ENCODE measurements at places on chromosomes 1 and 21.

DNA sequence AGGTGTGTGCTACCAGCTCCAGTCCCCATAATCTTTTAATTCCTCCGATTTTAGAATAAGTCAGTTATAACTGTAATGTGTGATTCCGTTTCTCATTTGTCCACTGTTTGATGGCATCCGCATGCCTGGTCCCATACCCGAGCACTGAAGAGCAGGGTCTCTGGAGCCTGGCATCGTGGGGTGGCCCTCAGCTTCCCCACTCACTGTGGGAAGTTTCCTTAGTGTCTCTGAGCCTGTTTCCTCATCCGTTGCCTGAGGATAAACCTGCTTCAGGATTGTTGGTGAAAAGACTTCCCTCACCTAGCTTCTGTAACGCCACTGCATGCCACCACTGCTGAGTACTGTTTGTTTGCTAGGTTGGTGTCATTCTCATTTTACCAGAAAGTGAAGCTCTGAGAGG, 19.5 kb downstream of the PARK7 start:
- no peak for DNase-seq

- DNase-seq, result no peak
Measured at GRCh38 chr21:33478935-33479678, 667 bp downstream of the TMEM50B start.

DNA sequence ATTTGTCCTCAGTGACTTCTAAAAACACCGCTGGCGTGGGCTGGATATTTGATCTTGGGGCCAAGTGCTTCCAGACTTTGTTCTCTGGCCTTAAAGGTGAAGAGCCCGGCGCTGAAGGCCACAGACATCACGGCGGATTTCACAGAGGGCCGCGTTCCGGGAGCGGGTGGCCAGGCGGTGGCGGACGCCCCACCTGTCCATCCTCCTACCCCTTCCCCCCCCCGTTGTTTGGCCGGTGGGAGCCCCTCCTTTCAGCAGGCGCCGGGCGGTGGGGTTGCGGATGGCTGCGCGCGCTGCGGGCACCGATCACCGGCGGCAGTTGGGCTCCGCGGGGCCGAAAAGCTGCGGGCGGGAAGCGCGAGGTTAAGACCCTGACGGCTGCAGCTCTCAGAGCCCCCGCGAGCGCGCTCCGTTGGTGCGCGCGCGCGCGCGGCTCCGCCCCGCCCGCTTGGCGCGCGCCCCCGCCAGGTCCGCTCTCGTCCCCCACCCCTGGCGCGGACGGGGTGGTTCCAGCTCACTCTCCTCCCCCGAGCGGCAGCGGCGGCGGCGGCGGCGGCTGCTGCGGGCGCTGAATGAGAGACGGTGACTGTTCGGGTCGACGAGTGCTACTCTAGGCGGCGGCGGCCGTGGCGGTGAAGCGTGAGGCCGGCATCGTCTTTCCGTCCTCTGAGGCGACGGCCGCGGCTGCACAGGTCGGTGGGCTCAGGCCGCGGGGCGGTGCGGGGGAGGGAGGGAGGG, at the start of gene RALGPS2:
Gene RALGPS2, plus strand, starts transcription at position 517 of the 738 bp plus-strand sequence. CDS start 51,521 bp downstream, outside the sequence.
- no peak for DNase-seq

DNA sequence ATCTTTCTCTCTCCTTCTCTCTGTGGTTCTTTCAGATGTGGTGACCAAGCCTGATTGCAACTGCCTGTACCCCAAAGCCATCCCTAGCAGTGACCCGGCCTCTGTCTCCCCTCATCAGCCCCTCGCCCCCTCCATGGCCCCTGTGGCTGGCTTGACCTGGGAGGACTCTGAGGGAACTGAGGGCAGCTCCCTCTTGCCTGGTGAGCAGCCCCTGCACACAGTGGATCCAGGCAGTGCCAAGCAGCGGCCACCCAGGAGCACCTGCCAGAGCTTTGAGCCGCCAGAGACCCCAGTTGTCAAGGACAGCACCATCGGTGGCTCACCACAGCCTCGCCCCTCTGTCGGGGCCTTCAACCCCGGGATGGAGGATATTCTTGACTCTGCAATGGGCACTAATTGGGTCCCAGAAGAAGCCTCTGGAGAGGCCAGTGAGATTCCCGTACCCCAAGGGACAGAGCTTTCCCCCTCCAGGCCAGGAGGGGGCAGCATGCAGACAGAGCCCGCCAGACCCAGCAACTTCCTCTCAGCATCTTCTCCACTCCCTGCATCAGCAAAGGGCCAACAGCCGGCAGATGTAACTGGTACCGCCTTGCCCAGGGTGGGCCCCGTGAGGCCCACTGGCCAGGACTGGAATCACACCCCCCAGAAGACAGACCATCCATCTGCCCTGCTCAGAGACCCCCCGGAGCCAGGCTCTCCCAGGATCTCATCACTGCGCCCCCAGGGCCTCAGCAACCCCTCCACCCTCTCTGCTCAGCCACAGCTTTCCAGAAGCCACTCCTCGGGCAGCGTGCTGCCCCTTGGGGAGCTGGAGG, 12.7 kb downstream of the CSF1 start:
- no peak for DNase-seq

DNA sequence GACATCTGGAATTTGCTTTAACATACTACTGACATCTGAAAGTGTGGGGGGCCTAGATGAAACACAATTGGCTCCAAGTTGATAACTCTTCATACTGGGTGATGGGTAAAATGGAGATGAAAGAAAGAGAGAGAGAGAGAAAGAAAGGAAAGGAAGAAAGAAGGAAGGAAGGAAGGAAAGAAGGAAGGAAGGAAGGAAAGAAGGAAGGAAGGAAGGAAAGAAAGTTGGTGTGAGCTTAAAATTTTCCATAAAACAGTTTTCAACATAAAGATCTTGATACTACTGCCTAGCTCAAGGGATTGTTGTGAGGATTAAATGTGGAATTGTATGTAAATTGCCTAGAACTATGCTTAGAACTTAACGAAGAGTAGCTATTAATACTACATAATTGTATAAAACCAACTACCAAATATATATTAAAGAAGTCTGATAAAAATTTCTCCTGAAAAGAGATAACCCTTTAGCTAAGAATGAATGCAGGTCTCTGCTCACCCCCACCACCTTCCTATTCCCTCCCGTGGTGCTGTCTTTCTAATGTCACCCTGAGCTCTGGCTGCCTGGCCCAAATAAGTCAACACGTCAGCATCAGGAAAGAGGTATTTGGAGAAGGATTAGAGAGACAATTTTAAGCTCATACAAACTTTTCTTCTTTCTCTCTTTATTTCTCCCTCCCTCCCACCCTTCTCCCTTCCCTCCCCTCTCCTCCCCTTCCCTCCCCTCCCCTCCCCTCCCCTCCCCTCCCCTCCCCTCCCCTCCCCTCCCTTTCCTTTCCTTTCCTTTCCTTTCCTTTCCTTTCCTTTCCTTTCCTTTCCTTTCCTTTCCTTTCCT, 89.3 kb upstream of the SGIP1 start:
- no peak for DNase-seq

DNA sequence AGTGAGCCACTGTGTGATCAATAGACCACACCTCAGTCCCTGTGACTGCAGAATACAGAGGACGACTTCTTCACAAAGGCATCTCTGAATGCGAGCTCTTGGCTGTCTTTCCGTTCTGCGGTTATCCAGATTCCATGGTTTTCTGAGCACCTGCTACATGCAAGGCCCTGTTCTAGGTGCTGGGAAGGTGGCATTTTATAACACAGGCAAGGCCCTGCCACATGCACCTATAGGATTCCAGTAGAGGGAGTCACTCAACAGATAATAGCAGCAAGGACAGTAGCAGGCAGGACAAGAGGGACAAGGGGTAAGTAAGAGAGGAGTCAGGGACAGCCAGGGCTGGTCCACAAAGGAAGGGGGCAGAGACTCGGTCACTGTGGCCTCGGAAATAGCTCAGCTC, 9.0 kb downstream of the URB1 start:
- DNase-seq, result no peak
